Left forelimb (tissue), 1 donor: ENCODE measurements at places on chromosomes 5 and 9.

DNA sequence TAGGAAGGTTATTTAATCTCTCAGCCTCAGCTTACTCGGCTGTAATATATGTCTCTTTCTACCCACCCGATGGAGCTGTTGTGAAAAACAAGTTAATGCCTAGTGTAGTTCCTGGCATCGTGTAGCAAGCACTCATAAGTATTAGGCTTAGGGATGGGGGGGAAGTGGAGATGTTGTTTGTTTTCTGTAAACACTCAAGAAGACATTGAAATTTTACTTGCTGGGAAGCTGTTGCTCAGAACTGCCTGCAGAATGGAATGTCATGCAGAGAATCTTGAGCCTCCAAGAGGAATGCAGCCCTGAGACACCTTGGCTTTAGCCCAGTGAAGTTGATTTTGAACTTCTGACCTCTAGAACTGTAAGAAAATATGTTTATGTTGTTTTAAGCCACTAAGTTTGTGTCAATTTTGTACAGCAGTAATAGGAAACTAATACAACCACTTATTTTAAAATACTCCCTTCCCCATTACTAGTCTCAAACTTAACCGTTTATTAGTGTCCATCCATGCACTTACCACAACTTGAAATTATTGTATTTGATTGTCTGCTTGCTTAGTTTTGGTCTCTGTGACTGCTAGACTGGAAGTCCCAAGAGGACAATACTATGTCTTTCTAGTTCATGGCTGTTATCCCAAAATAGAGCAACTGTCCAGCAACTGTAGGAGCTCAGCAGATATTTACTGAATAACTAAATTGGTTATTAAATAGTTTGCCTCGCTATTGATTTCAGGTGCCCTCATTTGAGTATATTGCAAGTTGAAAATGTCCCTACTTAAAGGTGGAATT lies 53.8 kb downstream of the MFAP3 start:
- no peak for DNase-seq

DNA sequence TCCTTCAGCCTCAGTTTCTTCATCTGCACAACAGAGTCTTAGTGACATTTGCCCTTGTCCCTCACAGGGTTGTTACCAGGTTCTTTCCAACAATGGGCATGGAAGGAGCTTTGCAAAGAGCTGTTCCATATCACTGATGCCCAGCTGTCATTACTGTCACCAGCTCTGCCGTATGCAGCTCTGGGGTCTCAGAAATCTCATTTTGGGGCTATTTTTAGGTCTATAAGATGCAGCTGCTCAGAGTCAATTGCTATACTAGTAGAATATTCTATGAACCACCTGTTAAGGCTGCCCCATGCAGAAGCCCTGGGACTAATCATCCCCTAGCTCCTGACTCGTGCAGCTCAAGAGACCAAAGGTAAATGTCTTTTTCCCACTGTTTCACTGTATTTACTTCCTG lies 105.1 kb upstream of the TNPO1 start:
- DNase-seq = no peak

- no peak for DNase-seq
These were observed 497.4 kb upstream of the CYLC2 start for GRCh38 chr9:102497709-102498108.

DNA sequence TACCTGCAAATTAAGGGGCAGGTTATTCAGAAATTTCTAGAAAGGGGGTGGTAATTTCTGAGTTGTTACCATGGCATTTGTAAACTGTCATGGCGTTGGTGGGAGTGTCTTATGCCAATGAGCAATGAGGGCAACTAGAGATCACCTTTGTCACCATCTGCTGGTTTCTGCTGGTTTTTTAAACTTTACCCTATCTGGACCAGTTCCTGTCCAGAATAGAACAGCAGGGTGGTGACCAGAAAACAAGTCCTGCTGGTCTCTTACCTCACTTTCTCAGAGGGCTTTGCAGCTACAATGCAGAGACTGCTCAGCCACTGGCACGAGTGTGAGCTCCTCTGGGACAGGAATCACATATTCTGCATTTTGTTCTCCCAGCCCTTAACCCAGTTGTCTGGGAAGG lies 51.4 kb downstream of the FAM114A2 start:
- DNase-seq = no peak

DNA sequence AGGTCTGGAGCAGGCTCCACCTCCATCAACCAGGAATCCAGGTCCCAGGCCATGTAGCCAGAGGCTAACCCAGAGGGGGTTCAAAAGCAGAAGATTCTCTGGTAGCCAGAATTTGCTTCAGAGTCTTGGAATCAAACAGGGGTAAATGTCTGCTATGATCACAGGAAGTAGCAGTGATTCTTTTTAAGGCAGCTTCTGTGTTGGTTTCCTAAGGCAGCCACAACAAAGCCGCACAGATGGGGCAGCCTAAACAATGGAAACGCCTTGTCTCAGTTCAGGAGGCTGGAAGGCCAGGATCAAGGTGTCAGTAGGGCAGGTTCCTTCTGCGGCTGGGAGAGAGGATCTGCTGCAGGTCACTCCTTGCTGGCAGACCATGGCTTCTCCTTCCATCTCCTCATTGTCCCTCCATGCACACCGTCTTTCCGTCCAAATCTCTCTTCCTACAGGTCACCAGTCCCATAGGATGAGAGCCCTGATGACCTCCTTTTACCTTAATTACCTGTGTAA lies 167.3 kb downstream of the ROR2 start:
- DNase-seq = no peak

DNA sequence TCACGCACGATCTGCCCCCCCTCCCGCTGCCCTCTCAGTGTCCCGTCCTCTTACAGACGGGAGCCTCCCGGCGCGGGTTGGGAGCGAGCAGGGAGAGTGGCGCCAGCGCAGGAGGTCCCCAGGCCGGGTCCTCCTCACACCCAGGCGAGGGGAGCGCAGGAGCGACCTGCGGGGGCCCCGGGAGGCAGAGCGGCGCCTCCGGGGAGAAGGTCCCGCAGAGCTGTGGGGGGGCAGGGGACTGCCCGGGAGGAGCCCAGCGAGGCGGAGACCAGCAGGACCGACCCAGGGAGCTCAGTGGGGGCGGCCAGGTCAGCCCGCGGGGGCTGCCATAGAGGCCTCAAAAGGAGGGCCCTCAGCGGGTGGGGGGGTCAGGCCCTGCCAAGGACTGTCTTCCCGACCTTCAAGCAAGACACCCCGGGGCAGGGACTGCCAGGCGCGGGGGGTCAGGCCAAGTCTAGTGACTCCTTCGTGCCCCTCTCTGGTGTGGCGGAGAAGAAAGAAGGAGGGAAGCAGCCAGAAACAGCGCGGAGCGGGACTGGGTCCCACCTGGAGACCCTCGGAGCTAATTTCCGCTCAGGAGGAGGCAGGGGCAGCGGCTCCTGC lies 123.3 kb upstream of the ERCC6L2 start:
- DNase-seq = no peak

GRCh38 chr5:141935538-141935937 lies 11.9 kb downstream of the DELE1 start:
- DNase-seq = no peak

DNA sequence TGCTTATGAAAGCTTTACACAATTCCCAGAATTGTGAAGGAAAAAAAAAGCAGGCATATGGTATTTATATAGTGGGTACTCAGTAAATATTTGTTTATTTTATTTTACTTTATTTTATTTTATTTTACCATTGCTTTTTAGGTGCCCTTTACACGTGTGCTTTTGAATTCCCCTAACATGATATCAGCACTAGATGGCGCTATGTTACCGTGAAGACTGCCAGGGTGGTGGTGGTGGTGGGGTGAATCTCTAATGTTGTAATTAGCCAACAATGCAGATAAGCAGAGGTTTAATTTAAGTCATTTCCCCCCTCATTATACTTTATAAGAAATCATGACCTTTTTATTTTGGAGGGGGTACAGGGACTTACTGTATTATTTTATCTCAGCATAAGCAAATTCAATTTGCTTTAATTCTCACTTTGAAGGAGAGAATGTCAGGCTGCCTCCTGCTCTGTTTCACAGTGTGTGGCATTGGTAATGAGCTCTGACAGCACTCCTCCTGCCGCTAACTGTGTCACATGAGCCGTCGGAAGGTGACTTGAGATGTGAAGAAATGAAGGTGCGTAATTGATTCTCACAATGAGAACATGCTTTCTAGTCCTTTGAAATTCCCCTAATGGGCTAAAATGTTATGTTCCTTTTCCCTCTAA lies 165.6 kb downstream of the YTHDC2 start:
- no peak for DNase-seq

DNA sequence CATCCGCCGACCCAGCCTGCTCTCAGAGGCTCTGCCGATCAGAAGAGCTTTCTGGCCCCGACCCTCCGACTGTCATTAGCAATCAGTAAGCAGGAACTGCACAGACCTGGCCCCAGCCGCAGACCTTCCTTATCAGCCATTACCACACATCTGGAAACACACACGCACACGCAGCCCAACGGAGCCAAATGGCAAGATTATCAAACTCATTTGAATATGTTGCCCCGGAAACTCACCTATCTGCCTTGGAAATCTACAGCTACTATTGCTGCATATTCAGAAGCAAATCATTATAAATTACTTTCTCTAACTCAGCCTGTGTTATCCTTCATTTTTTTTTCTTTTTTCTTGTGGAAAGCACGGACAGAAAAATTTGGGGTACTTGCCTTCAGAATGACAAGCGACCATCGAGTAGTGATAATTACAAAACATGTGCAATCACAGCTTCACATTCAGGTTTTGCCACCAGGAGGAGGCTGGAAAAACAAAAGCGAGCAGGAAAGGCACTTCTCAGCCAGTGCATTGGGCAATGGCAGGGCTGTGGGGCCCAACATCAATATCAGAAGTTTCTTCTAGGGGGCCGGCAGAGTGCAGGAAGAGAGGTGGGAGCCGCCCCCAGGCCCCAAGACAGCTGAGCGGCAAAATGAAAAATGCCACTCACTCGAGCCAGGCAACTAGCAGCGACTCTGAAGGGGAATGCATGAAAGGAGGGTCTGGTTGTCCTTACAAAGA lies 122.3 kb downstream of the VAV2 start:
- DNase-seq = no peak

- no peak for DNase-seq
These were observed 40.1 kb downstream of the PHAX start for GRCh38 chr5:126640866-126641265.

- no peak for DNase-seq
These were observed 1.8 kb downstream of the PCDHGB3 start for GRCh38 chr5:141371572-141372475.

- DNase-seq = no peak
These were observed 59.9 kb downstream of the VAV2 start for GRCh38 chr9:133932181-133932580.

DNA sequence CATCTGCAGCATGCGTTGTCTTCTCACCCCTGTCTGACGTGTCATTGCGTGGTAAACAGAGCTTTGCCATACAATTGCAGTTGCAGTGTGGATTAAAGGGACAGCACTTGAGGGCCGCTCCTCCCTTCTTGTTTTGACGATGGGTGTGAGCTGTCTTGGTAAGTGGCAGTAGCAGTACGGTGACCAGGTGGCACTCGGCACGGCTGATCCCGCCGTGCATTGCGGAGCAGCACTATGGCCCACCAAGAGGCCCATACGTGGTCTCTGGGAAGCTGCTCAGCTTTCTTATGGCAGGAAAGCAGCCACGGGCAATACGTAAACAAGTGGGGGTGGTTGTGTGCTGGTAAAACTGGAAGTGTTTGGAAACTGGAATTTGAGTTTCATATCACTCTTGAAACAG lies 25.1 kb downstream of the EHMT1 start:
- DNase-seq = no peak

DNA sequence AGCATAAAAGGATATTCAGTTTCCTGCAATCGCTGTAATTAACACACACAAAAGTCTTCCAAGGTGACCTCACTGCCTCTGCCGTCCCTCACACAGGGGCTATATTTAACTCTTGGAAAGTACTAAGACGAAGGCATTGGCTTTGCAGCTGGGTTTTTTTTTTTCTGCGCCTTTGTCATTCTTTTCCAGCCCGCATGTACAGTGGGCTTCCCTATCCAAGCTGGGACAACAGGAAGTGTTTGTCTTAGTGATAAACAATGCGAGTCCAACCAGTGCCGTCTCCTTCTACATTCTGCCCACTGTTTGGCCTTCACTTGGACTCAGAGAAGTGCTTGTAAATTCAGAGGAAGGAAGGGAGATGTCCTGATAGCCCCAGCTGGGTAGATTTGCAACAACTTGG lies 17.6 kb downstream of the AFAP1L1 start:
- DNase-seq = no peak

GRCh38 chr9:111991179-111991578 lies 94.6 kb downstream of the UGCG start:
- DNase-seq = no peak

GRCh38 chr5:113437111-113437510 lies 2.3 kb upstream of the TSSK1B start:
- no peak for DNase-seq
